Aorta (tissue), 5 donors: ENCODE measurements at places on chromosomes 6 and 20. TPM values are rescaled to one million over a fixed set of nuclear protein-coding genes. Genes with fewer than 3 reads are reported as not detected.

DNA sequence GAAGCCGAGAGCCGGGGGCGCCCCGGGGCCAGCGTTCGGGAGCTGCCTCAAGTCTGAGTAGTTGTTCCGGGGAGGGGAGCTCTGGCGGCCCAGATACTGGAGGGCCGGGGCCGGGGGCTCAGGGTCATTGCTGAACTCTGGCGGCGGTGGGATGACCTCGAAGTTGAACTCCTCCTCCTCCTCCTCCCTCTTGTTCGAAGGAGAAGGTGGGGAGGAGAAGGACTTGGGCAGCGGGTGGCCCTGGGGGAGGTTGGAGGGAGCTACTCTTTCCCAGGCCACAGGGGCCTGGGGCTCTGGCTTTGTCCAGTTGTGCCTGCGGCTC is 37.7 kb downstream of the C6orf132 start:
- no peak for DNase-seq

DNA sequence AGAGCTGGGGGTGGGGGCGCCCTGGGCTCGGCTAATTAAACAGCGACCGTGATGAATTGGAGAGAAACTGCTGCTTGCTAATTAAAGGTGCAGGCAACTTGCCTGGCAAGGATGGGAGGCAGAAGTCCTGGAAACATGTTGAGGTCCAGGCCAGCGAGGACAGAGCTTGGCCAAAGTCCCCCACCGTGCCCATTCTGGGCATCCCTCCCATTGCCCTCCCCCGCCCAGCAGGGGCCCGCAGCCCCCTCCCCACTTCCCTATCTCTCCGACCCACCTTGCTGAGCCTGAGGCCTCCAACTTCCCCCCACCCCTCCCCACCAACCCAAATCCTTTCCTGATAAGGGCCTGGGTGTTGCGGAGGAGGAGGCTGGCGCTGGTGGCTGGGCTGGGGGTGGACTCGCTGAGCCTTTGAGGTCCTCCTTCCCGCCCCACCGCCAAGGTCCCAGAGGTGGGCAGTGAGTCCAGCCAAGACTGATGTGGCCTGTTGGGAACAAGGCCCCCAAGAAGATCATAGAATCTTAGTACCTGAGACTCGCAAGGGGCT is 23.3 kb downstream of the C20orf203 start:
- DNase-seq: no peak

GRCh38 chr6:2245877-2246863 is 765 bp upstream of the GMDS start:
- peak; percentile 79 for DNase-seq

DNA sequence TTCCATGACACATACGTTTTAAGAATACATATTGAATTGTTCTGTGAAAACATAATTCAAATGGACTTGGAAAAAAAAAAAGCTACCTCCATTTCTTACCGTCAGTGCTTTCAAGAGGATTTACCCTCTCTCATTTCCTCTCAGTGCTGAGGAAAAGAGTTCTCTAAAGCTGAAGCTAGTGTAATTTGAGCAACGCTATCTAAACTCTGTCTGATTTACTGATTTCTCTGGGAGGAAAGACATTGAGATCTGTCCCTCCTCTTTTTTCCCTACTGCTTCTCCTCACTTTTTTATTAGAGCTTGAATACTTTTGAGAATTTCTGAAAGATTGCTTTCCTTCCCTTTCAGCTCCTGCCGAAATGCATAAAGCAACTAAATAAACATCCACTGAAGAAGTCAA is 41.2 kb upstream of the GRIK2 start:
- DNase-seq: no peak

GRCh38 chr6:169652896-169653295 is 48.9 kb downstream of the WDR27 start:
- peak; percentile 44 for DNase-seq

DNA sequence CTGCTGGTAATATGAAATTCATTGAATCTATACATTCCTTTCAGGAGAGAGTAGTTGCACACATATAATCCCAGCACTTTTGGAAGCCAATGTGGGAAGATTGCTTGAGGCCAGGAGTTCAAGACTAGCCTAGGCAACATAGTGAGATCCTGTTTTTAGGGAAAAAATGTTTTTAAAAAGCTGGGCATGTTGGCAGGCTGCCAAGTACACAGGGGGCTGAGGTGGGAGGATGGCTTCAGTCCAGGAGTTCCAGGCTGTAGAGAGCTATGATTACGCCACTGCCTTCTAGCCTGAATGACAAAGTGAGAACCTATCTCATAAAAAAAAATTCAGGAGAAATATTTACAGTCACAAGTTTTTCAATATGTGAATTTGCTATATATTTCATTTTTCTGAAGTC is 71.9 kb downstream of the GRM1 start:
- DNase-seq: no peak

GRCh38 chr6:42627044-42627443 is 63.2 kb downstream of the UBR2 start:
- no peak for DNase-seq

GRCh38 chr6:48986845-48987244 is 476.2 kb downstream of the MMUT start:
- no peak for DNase-seq

DNA sequence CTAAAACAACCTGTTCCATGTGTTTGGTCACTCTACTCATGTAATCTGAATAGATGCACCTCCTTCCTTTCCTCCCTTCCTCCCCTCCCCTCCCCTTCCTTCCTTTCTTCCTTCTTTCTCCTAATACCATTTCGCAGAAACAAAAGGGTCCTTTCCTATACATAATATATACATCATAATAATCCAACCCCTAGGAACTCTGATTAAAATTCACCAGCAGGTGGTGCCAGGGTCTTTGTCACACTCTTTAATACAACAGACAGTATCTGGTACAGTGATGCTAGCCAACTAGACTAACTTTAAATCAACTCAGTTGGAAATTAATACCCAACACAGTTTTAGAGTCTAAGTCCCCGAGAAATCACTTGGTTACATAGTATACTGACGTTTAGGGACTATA is 181.2 kb upstream of the SHLD1 start:
- no peak for DNase-seq

GRCh38 chr6:17419189-17419575 is 25.8 kb downstream of the CAP2 start:
- DNase-seq: no peak

DNA sequence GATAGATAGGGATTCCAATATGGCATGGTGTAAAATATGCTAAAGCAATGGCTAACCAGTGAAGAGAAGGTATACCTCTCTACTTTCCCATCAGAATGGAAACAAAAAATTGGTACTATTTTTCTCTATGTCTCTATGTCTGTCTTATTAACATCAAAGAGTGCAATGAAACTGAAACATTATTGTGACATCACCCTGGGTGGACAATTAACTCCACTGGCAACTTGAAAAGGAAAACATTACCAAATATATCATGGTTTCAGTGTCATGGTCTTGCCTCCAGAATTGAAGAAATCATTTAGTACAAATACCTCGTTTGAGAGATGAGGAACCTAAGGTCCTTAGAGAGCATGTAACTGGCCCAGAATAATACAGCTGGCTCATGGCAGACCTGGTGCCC is 1132.5 kb upstream of the MAP3K7 start:
- no peak for DNase-seq

- no peak for DNase-seq
Observed at GRCh38 chr6:151740820-151741219, 66.7 kb upstream of the ESR1 start.

DNA sequence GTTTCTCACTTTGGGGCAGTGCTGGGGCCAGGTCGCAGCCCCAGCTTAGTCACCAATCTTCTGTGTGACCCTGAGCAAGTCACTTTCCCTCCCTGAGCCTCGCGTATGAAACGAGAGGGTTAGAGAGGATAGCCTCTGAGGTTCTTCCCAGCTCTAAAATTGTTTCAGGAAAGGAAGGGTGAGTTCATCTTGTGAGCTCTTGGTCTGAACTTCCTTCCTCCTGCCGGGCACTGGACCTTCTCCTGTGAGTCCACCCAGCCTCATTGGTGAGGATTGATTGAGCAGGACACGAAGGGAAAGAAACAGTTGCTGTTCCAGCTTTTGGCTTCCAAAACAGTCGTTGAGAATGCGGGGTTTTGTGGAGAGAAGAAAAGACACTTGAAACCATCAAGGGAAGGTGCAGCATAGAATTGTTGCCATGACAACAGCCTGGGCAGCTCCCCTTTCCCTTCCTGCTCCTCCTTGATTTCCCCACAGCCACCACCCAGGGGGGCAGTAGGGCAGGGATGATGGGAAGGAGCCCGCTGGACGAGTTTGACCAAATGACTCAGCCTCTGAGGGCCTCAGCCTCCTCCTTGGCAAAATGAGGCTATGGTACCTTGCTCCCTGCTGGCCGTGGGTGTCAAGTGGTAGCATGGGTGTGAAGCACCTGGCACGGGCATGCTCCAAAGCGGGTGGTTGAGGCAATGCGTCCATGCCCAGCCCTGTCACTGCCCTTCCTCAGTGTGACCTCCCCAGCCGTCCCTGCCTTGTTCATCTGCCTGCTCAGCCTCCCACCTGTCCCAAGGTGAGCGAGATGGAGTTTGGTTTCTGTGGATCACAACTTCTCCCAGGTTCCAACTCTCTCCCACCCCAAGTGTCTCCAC is 107.8 kb downstream of the CDC5L start:
- DNase-seq: no peak

- no peak for DNase-seq
Observed at GRCh38 chr6:107264357-107264840, 149.1 kb upstream of the BEND3 start.

GRCh38 chr6:35216412-35216732 is 2.6 kb downstream of the SCUBE3 start:
- no peak for DNase-seq

- no peak for DNase-seq
Observed at GRCh38 chr20:32067234-32067821, 15.3 kb downstream of the HCK start.

DNA sequence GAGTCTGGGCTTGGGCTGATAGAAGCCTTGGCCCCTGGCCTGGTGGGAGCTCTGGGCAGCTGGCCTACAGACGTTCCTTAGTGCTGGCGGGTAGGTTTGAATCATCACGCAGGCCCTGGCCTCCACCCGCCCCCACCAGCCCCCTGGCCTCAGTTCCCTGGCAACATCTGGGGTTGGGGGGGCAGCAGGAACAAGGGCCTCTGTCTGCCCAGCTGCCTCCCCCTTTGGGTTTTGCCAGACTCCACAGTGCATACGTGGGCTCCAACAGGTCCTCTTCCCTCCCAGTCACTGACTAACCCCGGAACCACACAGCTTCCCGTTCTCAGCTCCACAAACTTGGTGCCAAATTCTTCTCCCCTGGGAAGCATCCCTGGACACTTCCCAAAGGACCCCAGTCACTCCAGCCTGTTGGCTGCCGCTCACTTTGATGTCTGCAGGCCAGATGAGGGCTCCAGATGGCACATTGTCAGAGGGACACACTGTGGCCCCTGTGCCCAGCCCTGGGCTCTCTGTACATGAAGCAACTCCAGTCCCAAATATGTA is 957 bp upstream of the VEGFA start:
- DNase-seq: peak; percentile 92

GRCh38 chr6:158661156-158661685 is 11.4 kb downstream of the SYTL3 start:
- DNase-seq: no peak

GRCh38 chr6:37648465-37649330 is 49.0 kb downstream of the MDGA1 start:
- DNase-seq: no peak

- no peak for DNase-seq
Observed at GRCh38 chr6:1387876-1388629, 1.3 kb upstream of the FOXF2 start.

DNA sequence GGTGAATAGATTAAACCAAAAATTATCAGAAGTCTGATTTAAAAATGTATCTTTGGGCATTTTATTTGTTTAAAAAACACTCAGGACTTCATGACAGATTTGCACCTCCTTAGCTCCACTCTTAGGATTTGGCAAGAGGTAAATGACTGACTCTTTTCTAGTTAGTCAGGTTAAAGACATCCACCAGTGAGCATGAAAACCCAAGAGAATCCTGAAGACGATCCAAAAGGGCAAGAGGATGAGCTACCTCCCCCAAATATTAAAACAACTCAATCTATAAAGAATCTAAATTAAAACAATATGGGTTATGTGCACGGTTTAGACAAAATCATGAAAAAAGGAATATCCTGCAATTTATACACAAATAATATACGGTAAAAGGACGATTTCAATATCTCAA is 89.4 kb upstream of the OPRM1 start:
- no peak for DNase-seq

GRCh38 chr6:161133963-161134362 is 139.9 kb downstream of the AGPAT4 start:
- no peak for DNase-seq

- DNase-seq: no peak
Observed at GRCh38 chr6:139064981-139065665, 36.6 kb downstream of the ABRACL start.

DNA sequence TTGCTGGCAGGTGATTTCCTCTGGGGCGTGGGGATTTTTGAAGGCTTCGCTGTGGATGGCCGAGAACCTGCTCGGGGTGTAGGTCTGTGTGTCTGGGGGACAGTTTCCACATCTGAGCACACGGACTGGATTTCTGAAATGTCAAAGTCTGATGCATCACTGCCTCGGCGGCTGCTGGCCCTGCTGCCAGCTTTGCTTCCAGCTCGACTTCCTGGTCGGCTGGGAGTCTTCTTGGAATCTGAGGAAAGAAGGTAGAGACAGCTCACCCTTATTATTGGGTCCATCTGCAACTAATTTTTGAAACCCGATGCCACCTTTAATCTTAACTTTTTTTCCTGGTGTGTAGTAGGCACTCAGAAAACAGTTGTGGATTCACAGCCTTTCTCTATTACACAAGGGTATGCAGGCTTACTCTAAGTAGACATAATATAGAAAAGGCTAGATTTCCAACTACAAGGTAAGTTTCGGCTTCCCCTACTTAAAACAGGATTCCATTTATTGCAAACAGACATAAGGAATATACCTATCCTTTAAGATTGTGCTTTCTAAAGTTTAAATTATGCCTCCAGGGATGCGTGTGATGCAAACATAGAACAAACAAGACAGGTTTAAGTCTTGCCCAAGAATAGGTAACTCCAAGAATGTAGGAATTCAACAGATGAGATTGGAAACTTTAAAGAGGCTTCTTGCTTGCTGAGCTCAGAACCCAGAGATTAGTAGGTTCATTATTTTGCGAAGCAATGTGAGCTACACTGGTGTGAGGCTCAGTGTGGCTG is 183.5 kb downstream of the DST start:
- no peak for DNase-seq

GRCh38 chr6:16921399-16922110 is 160.3 kb upstream of the ATXN1 start:
- no peak for DNase-seq

GRCh38 chr6:39951716-39952115 is 17.5 kb upstream of the MOCS1 start:
- DNase-seq: no peak

Gene MLN
- polyA plus RNA-seq: not detected

Gene SPATA25
- polyA plus RNA-seq: 2.3 TPM

Gene ZNF165
- 0.61 TPM for polyA plus RNA-seq

Gene FAM83C
- not detected for polyA plus RNA-seq

Gene STXBP5
- polyA plus RNA-seq: 7.1 TPM

Gene SLC2A10
- 3.5 TPM for polyA plus RNA-seq

Gene CTCFL
- polyA plus RNA-seq: not detected

Gene TENT5A
- 21.7 TPM for polyA plus RNA-seq

Gene ZFP57
- polyA plus RNA-seq: not detected

Gene OTOR
- polyA plus RNA-seq: not detected

Gene FGD2
- polyA plus RNA-seq: 12.9 TPM

Gene SIM1
- not detected for polyA plus RNA-seq
